ENCODE measurements at places on chromosomes 7 and 10.
A peak's percentile ranks its signal among the peaks of the same experiment; 100 is the strongest.

GRCh38 chr10:68553599-68553998, 6.5 kb upstream of the TET1 start:
- no peak for DNase-seq

DNA sequence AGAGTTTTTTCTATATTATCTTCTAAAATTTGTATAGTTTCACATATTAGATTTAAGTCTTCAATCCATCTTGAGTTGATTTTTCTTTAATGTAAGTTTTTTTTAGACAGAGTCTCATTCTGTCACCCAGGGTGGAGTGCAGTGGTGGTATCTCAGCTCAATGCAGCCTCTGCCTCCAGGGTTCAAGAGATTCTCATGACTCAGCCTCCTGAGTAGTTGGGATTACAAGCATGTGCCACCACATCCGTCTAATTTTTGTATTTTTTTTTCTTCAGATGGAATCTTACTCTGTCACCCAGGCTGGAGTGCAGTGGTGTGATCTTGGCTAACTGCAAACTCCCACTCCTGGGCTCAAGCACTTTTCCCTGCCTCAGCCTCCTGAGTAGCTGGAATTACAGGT, 143.4 kb upstream of the ZNF92 start:
- DNase-seq, result no peak

GRCh38 chr7:103937680-103938079, 51.8 kb downstream of the RELN start:
- DNase-seq, result no peak

GRCh38 chr10:129949891-129950291, 14.2 kb downstream of the EBF3 start:
- DNase-seq, result no peak

DNA sequence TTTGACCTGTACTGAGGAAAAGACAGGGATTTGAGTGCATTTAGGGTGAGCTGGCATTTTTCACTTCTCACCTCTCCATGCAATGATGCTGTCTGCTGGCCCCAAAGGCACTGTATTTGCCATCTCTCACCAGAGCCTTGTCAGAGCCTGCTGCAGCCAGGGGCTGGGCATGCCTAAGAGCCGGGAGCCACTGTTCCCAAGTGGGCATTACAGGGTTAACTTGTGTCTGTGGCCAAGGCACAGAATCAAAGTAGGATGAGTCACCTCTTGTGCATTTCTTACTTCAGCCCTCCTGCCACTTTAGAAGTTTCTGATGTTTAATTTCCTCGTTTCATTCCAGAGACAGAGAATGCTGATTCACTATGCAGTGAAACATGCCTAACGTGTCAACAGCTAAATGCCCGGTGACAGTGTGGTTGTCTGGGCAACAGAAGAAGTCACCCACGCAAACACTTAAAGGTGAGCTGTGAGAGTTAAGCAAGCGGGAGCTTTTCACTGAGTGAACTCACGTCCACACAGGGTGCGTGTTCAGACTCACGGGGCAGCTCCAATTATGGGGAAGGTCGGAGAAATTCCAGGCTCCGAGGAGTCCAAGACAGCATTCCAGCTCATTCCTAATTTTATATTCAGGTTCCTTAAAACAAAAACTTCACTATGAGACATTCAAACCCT, 57.1 kb upstream of the IGFBP3 start:
- DNase-seq, result peak; percentile 33

GRCh38 chr7:115059321-115059720, 137.4 kb downstream of the MDFIC start:
- DNase-seq, result no peak

GRCh38 chr7:7653593-7654187, 13.1 kb downstream of the UMAD1 start:
- DNase-seq, result no peak

- no peak for DNase-seq
Measured at GRCh38 chr10:17348011-17348500, 106.3 kb downstream of the ST8SIA6 start.

DNA sequence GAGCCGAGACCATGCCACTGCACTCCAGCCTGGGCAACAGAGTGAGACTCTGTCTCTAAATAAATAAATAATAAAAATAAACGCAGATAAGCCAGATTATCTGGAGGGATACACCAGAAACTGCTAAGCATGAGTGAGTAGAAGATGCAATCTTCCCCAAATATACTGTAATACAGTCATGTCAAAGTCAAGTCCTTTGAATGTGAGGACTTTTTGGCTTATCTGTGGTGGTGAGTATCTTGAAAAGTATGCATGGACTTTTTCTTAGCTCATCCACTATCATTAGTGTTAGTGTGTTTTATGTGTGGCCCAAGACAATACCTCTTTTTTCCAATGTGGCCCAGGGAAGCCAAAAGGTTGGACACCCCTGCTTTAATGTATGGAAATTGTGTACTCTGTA, 44.7 kb upstream of the PITRM1 start:
- no peak for DNase-seq

DNA sequence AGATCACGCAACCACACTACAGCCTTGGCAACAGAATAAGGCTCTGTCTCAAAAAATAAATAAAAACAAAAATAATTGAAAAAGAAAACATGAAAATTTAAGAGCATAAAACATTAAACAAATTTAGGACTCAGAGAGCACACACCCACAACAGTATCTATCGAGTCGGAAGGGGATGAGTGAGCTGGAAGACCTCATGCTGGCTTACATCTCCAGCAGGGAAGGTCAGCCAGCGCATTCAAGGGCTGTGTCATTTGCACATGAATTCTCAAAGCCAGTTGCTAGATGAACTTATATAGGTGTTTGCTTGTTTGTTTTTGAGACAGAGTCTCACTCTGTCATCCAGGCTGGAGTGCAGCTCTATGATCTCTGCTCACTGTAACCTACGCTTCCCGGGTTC, 50.3 kb downstream of the SRRM3 start:
- no peak for DNase-seq

- DNase-seq, result no peak
Measured at GRCh38 chr7:919114-919442, 35.4 kb downstream of the ADAP1 start.

DNA sequence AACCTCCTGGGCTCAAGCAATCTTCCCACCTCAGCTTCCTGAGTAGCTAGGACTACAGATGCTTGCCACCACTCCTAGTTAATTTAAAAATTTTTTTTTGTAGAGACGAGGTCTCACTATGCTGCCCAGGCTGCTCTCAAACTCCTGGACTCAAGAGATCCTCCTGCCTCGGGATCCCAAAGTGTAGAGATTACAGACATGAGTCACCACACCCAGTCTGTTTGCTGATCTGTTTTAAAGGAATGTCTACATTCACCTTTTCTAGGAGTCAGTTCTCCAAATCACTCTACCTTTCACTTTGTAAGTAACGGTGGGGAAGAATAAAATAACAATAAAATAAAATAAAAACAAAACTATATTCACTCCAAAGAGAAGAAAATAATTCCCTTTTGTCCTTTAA, 86.6 kb upstream of the AGBL3 start:
- no peak for DNase-seq

GRCh38 chr7:131657881-131658280, 101.5 kb upstream of the PODXL start:
- no peak for DNase-seq

DNA sequence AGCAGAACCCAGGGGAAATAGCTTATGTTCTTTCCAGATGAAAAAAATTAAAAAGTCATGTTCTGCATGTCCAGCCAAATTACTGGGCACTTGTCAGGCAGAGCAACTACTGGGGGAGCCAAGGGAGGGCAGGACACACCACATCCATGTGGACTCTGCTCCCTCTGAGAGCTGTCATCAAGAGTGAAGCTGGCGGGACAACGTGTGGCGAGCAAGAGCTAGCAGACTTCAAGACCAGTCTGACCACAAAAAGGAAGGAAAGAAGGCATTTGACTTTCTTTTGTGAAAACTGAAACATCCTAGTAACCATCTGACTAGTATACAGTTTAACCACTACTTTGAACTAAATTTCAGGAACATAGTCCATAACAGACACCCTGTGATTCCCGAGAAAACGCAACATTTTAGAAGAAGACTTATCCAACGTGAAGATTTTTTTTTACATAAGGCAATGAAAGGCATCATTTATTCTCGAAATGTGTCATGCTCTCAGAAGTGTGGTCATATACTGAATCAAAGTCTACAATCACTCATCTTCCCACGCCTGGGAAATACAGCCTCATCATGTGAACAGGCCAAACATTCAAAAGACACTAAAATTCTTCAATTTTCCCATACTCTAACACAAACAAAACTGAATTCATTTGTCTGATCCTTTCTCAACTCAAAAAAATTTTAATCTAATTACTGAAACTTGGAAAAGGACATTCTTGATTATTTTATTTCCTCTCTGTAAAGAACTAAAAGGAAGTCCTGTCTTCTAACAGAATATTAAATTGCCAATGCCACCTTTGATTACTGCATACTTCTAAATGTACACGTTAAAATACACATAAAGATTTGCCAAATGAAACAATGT, 15.5 kb downstream of the CYTH3 start:
- peak; percentile 51 for DNase-seq

DNA sequence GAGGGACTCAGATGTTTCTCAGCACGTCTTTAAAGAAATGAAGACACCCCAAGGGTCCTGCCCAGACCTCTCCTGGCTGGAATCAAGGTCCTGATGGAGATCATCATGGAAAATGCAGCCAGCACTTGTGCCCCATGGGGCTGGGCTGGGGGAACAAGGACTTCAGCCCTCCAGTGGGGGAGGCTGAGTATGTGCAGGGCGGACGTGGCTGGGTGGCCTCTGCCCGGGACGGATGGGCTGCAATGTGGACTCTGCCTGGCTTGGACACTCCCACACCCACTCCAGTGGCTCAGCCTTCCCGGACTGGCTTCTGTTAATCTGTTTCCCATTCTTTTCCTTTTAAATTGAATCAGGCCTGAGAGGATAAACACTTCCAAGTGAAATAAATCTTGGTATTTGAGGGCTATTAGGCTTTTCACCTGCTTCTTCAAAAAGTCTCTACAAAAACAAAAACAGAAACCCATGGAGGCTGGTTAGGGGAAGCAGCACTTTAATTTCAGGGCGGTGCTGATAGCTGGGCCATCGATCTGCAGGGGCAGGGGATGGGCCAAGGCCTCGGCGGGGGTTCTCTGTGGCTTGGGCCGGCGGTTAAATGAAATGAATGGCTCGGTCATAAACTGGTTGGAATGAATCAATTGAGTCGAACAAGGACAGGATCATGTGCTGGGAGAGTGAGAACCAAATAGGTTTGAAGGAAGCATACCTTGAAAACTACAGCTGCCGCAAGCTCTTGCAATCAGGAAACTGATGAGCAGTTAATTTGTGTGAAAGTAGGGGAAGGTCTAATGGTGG, 51.4 kb downstream of the ADARB2 start:
- no peak for DNase-seq

- peak; percentile 69 for DNase-seq
Measured at GRCh38 chr10:25068152-25069058, 52.0 kb downstream of the THNSL1 start.

DNA sequence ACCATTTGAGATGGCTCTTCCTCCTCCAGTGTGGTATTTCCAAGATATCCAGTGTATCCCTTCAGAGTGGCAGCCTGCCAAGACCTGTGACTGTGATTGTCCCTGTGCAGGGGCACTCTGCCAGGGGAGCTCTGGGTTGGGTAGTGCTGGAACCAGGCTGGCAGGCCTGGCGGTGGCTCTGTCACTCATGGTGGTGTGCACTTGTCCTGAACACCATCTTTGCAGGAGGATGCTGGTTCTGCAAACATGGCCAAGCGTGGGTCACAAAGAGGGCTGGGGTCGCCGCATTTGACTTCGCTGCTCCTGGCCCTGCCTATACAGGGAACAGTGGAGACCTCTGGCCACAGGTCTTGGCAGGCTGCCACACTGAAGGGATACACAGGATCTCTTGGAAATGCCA, 205.2 kb downstream of the PRPF18 start:
- DNase-seq, result no peak

- no peak for DNase-seq
Measured at GRCh38 chr7:47550788-47551470, 31.0 kb downstream of the TNS3 start.

DNA sequence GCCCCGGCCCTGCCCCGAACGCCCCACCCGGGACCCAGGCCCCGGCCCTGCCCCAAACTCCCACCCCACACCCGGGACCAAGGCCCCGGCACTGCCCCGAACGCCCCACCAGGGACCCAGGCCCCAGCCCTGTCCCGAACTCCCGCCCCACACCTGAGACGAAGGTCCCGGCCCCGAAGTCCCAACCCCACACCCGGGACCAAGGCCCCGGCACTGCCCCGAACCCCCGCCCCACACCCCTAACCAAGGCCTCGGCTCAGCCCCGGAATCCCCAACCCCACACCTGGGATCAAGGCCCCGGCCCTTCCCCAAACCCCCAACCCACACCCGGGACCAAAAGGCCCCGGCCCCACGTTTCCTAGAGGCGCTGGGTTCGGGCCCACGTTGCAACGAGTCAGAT, 1.1 kb upstream of the LARP4B start:
- no peak for DNase-seq

DNA sequence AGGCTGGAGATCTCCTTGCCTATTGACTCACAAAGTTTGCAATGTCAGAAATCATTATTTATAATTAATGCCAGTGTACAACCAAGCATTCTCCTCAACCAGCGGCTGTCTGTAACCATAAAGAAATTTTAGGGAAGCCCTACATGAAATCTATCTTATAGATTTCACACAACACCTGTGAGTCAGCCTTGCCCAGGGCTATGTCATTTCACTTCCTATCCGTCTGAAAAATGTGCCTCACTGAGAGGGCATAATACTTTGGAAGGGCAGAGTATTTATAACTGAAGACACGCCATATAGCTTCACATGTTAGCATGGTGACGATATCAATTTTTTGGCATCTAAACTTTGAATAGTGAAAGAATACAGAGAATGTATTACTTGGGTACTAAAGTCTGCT, 296.6 kb upstream of the ETV1 start:
- DNase-seq, result no peak

DNA sequence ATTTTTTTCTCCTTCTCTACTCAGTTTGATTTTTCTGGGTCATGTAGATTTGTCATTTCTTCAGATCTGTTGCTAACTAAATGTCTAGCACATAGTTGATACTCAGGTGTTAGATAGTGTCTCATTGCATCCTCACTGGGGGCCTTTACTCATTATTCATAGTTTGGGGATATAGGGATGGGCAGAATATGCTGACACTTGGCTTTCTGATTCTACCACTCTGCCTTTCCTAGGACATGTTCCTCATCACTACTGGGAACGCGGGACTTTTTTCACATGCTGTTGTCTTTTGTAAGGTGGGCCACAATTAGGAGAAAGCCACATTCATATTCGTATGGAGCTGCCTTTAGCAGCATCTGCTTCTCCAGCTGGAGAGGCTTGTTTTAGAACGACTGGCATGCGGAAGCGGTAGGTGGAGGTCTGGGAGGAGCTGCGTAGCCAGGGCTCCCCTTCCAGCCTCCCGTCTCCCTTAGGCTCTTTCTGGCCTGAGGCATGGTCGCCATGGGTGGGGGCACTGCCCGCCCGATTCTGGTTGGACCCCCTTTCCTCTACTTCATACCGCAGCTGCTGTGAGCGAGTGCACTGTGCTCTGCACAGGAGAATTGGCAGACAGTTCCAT, 78.8 kb downstream of the SND1 start:
- no peak for DNase-seq

Data from Ammon's horn (tissue), 1 donor.